ENCODE measurements at places on chromosomes 2 and 18.

DNA sequence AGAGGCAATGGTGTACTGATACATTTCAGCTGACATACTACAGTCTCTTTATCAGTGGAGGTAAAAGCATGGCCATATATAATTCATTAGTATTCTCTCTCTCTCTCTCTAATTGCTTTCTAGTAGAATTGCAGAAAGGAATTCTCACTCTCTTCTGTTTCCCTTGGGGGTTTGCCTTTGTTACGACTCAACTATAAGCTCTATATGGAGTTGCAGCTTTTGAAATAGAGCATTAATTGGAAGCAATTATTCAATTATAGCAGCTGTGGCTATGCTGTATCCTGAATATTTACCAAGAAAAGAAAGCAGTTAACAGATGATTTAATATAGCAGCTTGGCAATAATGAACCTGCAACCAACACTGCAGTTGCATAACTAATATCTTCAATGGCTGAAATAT, 132.7 kb upstream of the STON1 start:
- DNase-seq = no peak

DNA sequence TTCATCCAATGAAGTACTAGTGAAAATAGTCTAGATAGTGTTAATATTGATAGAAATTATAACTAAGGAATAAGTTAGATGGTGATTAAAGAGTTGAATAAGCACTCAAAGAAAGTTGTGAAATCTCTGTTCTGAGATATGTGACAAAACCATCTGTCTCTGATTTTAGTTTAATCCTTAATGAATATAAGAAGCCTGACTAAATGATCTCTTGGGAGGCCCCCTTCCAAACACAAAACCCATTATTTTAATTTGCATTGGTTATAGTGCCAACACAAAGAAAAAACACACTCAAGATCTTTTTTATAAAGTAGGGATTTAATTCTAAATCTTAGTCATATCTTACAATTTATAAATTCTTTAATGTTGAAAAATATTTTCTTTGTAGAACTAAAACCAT, 34.0 kb downstream of the SCN2A start:
- no peak for DNase-seq

- DNase-seq = no peak
These were observed 173.9 kb upstream of the ERBB4 start for GRCh38 chr2:212712466-212712865.

DNA sequence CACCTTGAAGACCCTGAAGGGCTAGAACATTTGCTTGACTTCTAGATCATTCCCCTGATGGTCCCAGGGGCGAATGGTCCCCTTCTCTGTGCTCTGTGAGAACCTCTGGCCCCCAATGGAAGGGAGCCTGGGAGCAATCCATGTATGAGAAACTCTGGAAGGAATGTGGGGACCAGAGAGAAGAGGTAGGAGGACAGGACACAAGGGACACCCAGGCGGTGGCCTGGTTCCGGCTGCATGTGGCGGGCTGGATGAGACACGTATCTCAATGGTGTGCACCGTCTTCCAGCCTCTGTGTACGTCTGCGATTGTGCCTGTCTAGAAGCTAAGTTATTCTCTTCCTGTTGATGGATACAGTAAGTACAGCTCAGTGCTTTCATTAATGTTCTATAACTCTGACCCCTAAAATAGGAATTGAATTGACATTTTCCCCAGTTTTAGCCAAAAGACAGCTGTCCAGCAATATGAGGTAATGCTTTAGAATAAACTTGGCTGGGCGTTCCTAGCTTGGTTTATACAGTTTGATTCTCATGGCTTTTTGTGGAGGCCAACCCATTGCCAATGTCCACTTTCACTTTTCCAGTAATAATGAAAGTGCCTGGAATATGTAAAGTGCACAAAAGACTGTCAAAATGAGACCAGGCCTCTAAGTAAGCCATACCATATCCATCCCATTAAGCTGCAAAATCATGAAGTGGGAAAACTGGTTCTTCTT, 30.1 kb upstream of the COPS8 start:
- no peak for DNase-seq

GRCh38 chr2:110113961-110114591, 1.5 kb downstream of the MALL start:
- no peak for DNase-seq

DNA sequence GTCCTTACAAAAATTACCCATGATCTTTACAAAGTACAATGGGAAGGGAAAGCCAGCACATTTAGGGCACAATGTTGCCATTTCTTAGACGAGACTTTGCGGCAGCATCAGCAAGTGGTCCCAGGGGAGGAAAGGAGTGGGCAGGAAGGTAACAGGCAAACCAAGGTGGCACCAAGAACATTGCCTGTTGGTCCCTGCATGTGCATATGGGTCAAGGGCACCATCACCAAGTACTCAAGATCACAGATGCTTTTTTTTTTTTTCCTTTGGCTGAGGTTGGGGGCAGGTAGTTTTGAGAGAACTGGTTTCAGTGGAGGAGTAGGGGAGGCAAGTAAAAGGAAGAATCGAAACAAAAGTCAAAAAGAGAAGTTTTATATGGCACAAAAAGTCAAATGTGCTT, 752 bp upstream of the CYTIP start:
- DNase-seq = no peak

DNA sequence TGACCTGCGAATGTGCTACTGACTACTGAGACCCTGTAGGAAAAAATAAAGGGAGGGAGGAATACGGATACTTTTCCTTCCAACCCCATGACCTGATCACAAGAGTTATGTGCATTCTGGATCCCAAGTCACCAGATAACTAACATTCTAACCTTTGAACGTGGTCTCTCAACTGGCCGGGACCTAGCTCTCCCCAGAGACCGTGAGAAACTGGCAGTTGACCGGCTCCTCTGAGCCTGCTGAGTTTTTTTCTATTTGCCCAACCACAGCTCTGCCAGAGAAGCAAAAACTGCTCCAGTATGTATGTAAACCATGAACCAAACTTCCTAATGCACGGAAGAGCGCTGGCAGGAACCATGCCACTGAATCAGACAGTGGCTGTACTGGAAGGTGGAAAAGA, 47.5 kb upstream of the PTMA start:
- no peak for DNase-seq

DNA sequence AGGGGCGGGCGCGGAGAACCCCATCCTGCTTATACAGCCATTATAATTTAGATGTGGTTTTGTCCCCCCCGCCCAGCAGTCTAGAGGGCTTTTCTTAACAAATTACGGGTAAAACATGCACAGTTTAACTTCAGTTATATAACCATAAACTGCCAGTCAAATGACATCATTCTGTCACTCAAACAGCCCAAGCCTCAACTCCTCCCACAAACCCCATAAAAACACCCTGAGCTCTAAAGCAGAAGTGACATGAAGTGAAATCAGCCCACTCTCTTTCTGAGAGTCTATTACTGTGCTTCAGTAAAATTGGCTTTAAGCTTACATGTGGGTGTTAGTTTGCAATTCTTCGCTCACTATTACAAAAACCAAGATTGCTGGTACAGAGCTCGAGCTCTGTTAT, 705.1 kb upstream of the GCFC2 start:
- no peak for DNase-seq

DNA sequence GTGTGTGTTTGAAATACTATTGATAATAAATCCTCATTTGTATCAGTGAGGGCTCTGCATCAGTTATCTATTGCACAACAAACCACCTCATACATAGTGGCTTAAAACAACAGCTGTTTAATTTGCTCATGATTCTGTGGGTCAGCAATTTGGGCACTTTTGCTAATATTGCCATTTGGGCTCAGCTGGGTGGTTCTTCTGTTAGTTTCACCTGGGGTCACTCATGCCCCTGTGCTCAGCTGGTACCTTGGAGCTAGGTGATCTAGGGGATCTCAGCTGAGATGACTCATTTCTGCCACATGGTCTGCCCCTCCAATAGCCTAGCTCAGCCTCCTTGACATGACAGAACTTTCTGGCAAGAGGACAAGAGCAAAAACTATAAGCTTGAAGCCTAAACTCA, 126.3 kb downstream of the LYPD6B start:
- DNase-seq = no peak

- no peak for DNase-seq
These were observed 67.4 kb downstream of the GYPC start for GRCh38 chr2:126723281-126723815.

DNA sequence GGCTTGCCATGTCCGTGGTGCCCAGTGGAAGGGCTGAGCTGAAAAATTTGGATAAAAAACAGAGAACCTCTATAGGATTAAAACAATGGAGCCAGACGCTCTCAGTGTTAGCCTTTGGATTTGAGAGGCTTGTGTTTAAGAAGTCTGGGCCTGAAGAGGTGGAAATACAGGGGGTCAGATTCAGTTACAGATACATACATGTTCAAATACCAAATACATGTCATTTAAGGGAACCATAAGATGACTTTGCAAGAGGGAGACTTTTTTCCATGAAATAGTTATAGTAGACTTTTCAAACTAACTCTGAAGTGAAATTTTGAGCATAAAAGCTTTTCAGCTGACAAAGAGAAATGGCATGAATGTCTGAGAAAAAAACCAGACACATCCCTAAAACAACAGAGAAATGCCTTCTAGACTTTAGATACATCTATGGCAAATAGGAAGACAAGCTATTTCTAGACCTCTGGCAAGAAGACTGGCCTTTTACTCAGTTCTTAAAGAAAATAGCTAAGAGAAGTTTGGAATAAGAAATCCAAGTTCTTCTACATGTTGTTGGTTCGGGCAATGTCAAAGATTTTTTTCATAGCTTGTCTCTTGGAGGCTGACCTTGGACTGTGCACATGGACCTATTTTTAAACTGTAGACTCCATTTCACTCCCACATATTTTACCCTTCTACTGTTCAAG, 112.9 kb downstream of the LTBP1 start:
- DNase-seq = no peak

DNA sequence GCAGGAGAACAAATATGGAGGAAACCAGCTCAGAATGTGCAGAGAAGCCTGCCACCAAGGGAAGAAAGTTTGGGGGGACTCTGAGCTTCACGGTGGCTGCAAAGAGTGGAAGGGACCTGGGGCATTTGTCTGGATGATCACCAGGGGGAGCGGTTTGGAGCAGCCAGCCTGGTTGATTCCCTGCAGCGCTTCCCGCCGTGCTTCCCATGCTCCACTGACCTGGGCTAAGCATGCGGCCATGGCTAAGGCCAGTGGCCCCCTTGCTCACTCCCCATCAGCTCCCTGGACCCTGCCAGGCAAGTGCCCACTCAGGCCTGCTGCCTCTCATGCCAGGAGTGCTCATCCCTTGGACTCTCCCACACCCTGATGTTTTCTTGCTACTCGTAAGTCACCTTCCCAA, 27.0 kb downstream of the NTSR2 start:
- DNase-seq = no peak

GRCh38 chr18:29012883-29013465, 836.0 kb upstream of the CDH2 start:
- DNase-seq = no peak

DNA sequence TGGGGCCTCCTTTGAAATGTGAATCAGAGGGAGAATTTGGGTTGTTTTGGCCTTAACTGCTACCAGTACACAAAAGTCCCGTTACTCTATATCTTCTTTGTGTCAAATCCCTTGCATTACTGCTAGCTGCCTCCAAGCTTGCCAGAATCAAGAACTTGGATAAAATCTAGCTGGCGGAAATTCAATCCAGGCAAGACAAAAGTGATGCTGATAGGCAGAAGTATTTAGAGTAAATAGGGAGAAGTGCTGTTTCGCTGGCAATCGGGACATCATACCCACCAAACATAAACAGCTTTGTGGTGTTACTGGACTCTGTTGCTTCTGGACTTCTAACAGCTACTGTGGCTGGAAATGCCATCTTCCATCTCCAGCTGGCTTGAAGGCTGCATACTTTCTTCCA, 2.5 kb downstream of the IFIH1 start:
- no peak for DNase-seq

- DNase-seq = no peak
These were observed 24.3 kb downstream of the GALNT1 start for GRCh38 chr18:35605686-35606417.

GRCh38 chr2:106126705-106127281, 67.3 kb downstream of the UXS1 start:
- DNase-seq = no peak

DNA sequence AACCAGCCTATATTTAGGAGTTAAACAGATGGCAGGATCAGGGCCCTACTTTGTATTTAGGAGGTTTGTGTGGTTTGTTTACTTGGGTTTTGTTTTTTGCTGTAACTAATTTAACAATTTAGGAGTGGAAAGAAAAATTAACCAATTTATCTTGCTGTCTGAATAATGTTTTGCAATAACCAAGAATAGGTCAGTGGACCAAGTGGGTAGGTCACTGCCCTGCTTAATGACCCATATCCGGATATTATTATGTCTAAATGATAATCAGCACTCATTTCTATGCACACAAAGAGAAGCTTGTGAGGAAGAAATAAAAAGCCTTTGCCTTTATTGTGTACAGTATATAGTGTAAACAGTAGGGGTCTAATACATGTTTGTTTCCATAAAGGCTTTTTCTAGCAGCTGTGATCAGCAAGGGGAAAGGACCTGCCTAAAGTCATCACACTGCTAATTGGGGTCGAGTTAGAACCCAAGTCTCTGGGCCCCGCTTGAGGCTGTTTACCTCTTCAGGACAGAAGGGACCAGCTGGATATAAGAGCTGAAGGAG, 76.6 kb downstream of the TGOLN2 start:
- no peak for DNase-seq
